Fibroblast of skin of right biceps (primary cell): ENCODE measurements at places on chromosomes 4 and X.

- DNase-seq = no peak
These were observed 314.3 kb downstream of the ARHGAP24 start for GRCh38 chr4:85789241-85789640.

GRCh38 chrX:152897222-152898131 lies at the start of gene ZNF185:
TSS of gene ZNF185 (plus strand) at chrX:152898067. CDS start at chrX:152914490, 16,423 bp downstream.
- DNase-seq = peak; percentile 53

DNA sequence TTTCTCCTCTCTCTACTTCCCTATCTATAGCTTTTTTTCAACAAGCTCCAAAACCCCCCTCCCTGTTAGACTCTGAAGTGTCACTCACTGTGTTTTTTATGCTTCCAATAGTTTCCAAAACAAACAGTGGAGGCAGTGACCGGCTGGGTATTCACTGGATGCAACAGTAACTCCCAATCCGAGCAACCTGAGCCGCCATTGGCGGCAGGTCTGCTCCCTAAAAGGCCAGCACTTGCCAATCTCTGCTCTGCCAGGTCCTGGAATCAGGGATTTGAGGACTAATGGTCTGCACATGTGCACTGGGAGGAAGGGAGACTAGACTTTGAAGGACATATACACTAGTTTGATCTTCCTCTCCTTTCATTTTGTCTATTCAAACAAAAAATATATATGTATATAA lies 7.1 kb downstream of the TBX22 start:
- no peak for DNase-seq

DNA sequence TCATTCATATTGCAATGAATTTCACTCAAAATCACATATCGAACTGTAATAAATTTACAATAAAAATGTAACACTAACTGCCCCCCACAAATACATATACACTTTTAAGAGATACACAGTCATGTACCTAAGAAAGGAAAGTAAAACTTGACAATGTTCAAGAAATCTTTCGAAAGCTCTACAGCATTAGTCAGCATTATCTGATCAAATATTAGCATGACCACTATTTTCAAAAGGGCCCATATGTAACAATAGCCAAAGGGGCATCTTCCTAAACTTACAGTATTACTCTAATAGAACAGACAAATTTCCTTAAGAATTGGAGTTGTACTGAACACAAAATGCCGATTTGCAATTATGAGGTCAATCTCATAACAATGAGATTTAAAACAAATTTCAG lies 51.8 kb downstream of the STX18 start:
- no peak for DNase-seq

- DNase-seq = no peak
These were observed 5.7 kb downstream of the PITX2 start for GRCh38 chr4:110617075-110617640.

DNA sequence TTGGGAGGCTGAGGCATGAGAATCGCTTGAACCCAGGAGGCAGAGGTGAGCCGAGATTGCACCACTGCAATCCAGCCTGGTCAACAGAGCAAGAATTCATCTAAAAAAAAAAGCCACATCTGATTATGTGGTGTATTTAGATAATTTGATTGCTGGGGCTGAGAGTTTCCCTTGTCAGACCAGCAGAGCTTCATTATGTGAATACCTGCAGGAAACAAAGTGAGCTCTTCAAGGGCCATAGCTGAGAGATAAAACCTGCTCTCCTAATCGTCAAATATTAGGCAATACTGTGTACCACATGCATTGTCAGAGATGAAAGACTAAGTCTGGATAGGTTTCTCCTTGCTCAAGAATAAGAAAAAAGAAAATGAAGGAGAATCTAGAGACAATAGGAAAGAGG lies 800.0 kb upstream of the IGFBP7 start:
- DNase-seq = no peak

DNA sequence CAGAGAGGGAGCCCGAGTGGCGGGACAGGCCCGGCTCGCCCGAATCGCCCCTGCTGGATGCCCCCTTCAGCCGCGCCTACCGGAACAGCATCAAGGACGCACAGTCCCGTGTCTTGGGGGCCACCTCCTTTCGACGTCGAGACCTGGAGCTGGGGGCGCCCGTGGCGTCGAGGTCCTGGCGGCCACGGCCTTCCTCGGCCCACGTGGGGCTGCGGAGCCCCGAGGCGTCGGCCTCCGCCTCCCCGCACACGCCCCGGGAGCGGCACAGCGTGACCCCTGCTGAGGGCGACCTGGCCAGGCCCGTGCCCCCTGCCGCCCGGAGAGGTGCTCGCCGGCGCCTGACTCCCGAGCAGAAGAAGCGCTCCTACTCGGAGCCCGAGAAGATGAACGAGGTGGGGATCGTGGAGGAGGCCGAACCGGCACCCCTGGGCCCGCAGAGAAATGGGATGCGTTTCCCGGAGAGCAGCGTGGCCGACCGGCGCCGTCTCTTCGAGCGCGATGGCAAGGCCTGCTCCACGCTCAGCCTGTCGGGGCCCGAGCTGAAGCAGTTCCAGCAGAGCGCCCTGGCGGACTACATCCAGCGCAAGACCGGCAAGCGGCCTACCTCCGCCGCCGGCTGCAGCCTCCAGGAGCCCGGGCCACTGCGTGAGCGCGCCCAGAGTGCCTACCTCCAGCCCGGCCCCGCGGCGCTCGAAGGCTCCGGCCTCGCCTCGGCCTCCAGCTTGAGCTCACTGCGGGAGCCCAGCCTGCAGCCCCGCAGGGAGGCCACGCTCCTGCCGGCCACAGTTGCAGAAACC lies 156.9 kb downstream of the SOWAHB start:
- DNase-seq = no peak

- peak; percentile 38 for DNase-seq
These were observed 192.8 kb downstream of the CCNG2 start for GRCh38 chr4:77349796-77350195.

DNA sequence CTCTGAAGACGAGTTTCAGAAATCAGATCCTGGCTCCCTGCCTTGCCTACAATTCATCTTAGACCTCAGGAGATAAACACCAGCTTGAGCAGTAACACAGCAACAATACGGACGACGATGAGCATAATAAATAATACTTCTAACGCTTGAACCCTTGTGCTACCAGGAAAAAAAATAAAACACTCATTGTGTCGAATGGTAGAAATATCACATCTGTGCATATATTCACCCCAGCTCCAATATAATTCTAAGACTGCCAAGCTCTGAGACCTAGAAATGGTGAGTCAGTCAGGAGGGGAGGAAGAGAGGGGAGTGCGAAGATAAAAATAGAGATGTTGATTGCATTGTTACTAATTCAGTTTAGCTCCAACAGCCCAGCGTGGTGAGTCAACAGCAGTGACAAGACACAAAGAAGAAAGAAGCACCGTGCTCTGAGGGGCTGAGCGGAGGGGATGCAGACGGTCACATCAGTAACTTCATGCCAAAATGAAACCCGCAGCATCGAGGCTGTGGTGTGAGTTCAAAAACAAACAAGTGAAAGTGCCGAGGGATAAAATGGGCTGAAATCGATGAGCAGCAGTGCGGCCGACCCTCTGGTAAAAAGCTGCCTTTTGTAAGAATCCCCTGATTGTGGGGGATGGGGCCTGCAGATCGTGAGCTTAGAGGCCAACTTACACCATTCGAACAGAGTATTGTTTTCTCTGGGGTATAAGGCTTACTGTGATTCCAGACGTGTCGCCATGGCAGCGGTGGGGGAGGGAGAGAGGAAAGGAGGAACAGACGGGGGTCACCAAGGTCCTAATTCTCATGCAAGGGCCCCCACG lies 150.4 kb downstream of the MGST2 start:
- DNase-seq = peak; percentile 97

DNA sequence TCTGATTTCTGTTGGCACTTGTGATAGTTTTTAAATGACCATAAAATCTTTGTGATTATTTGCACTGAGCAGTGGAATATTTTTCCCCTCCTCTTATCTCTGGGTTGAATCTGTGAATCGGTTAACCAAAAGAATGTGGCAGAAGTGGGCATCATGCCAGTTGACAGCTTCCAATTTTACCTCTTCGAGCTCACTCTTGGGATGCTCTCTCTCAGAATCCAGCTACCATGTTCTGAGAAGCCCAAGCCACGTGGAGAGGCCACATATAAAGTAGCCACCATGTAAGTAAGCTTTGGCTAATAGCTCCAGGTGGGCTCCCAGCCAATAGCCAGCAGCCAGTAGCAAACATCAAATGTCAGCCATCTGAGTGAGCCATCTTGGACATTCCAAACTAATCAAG lies 12.9 kb upstream of the WDR19 start:
- DNase-seq = peak; percentile 25
